ENCODE measurements at places on chromosomes 13 and 19.
A peak's percentile ranks its signal among the peaks of the same experiment; 100 is the strongest.

DNA sequence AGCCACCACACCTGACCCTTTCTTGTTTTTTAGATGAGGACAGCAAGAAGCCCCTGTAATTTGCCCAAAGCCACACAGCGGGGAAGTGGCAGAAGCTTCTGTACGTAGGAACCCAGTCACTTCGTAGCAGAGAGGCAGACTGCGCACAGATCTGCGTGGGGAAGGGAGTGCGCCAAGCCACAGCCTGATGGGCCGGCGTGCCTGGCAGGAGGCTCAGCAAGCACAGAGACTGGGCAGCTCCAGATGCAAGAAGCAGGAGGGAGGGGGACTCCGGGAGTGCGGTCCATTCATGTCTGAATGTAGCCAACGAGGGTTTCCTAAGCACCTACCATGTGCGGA is 347 bp upstream of the TJP3 start:
- no peak for DNase-seq

- DNase-seq: peak; percentile 63
Observed at GRCh38 chr13:77065461-77066147, 38.6 kb upstream of the FBXL3 start.

GRCh38 chr13:49820591-49821215 is 28.2 kb upstream of the KPNA3 start:
- DNase-seq: no peak

- no peak for DNase-seq
Observed at GRCh38 chr13:100506154-100506553, 82.4 kb downstream of the GGACT start.

- DNase-seq: no peak
Observed at GRCh38 chr13:41130356-41130755, 2.2 kb downstream of the KBTBD6 start.

- DNase-seq: no peak
Observed at GRCh38 chr13:77502104-77502720, 33.3 kb upstream of the SCEL start.

DNA sequence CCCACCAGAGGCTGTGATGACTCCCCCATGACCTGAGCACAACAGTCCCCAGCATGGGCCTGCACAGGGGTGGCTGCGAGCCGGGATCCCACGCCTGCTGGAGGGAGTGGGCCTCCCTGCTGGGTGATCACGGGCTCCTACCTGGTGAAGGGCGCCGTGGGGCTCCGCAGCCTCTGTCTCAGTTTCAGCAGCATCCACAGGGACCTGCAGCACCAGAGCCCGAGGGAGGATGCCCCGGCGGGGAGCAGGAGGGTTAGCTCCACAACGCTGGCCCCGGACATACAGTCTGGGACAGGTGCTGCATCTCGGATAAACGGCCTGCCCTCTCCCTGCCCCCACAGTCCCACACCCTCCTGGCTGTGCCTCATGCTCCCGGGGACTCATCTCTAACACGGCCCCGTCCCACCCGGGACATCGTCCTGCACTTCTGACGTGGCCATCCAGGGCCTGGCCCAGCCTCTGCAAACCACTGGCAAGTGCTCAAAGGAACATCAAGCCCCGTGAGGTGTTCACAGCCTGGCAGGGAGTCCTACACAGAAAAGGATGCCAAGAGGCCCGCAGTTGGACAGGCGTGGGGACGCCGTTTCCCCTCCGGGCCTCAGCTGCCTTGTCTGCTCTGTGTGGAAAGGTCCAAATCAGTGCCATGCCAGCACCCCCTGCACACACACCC is 10.5 kb downstream of the PEX11G start:
- DNase-seq: no peak

DNA sequence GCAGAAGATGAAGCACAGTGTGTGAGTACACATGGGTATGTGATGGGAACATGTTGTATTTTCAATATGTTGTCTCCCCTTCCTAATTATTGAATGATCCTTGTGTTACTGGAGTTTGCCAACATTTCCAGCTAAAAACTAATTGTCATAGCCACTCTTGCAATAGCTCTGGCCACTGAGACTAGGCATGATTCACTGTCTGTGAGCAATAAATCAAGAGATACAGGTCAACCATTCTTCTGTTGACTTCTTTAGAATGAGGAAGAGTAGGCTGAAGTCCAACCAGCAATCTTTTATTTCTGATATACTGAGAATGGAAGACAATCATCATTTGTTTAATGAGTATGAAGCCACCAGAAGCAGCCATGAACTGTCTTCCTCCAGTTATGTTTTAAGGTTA is 413.9 kb downstream of the SLITRK5 start:
- DNase-seq: no peak

GRCh38 chr13:69292789-69293425 is 814.7 kb upstream of the ATXN8OS start:
- DNase-seq: no peak

GRCh38 chr13:113141601-113141970 is 16.9 kb upstream of the PROZ start:
- DNase-seq: no peak

DNA sequence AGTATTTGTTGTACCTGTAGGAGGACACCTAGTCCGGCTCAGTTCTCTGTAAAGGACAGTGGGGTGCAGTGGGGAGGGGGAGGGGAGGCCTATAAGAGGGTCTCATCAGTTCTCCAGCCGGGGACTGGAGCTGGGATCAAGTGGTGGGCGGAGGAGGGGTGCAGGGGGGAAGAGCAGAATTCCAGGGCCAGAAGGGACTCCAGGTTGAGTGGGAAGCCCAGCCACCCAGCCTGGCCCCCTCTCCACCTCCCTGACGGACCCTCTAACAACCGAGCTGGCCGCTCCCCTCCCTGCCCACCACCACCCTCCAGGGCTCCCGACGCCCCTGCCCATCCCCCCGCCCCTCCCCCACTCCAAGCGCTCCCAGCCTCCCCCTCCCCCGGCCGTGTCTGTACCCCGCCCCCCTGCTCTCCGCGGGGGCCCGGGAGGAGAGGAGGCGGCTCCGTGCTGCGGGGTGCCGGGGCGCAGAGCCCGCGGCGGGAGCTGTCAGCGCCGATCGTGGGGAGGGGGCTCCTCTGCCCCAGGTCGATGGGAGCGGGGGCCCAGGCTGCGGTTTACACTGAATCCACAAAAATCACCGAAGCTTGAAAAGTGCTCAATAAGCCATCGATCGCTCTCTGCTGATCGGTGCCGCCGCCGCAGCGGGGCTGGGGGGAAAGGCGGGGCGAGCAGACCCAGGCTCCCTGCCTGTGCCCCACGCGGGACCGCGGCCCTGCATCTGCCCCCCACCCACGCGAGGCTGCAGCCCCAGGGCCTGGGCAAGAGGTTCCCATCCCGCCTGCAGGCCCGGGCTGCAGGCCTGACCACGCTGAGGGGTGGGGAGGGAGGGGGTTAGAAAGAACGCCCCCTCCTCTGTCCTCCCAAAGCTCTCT is 34.6 kb upstream of the ONECUT3 start:
- no peak for DNase-seq

GRCh38 chr19:1262623-1263123 is 6.5 kb upstream of the CIRBP start:
- no peak for DNase-seq

DNA sequence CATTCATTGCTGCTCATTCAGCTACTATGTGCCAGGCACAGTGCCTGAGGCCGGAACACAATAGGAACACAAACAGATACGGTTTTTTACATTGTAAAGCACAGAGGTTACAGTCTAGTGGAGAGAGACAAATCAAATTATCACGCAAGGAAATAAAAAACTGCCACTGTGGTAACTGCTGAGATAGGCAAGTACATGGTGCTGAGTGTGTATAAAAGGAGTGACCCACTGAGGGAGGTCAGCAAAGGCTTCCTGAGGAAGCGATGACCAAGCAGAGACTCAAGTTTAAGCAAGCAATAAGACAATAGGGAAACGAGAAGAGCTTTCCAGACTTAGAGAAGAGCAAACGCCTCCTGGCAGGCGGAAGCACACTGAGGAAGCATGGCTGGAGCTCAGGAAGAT is 56.4 kb downstream of the NUFIP1 start:
- DNase-seq: no peak

- no peak for DNase-seq
Observed at GRCh38 chr19:41587101-41587837, 11.3 kb downstream of the CEACAM21 start.

DNA sequence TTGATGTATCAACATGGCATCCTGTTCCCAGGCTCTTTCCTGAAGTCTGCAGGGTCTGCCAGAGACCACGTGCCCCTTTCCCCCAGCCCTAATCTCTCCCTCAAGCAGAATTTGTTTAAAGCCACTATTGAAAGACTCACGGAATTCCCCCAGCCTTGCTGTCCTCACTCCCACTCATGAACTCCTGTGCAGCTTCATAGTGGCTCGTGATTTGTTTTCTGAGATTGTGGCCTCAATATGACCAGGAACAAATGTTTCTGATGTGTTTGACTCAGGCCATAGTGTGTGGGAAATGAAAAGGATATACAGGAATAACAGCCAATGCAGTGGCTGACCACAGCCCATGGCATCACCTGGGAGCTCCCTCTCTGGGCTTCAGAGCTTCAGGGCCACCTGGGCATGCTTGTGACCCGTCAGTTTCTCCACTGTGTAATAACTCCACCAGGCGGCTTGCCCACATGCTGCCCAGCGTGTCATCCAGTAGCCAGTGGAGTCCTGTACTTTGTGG is 8.1 kb upstream of the SERPINE3 start:
- no peak for DNase-seq

DNA sequence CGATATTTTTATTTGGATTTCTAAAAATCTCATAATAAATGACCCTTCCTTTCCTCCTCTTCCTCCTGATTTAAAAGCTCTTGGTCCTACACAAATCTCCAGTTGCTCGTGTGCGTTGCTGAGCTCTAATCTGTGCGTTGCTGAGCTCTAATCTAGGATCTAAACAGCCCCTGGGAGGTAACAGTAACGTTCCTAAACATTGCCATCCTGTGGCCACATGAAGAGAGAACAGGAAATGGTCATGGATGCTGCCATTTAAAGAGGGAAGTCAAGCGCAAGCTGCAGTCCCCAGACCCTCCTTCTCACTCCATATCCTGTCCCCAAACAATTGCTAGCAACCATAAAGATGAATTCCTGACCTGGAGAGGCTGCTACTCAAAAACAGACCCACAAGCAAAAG is 170.8 kb downstream of the NUFIP1 start:
- DNase-seq: no peak

- no peak for DNase-seq
Observed at GRCh38 chr13:73880365-73880764, 253.8 kb downstream of the KLF12 start.

DNA sequence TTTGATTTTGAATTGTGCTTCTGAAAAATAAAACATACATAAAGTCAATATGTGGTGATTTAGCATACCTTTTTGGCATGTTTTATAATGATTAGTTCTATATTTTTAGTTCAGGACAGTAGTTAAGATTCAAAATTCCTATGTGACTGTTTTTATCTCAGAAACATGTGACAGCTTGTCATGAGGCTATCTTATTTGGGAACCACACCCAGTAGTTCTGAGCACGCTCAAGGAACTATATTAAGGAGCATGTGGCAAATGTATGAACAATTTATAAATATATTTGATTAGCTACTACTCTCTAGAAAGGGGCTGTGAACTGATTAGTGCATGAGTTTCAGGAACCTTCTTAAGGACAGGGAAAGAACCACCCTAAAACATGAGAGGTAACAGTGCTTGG is 38.8 kb downstream of the FGF9 start:
- DNase-seq: no peak

- no peak for DNase-seq
Observed at GRCh38 chr13:21889651-21890050, 218.8 kb downstream of the FGF9 start.

DNA sequence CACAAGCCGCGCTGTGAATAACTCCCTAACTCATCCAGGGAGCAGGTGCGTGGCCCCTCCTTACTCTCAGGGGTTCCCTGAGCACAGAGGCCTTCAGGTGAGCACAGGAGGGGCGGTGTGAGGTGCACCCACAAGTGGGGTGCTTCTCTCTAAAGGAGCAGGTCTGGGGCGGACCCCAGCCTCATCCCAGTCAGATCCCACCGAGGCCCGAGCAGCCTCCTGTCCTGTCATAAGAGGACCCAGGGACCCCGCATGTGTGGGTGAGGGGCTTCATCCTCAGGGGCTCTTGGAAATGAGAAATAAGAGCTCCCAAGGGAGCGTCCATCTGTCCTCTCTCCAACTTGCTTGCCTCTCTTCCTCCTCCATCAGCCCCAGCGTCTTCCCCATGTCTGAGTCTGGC is 3.0 kb upstream of the LILRA5 start:
- no peak for DNase-seq

- DNase-seq: no peak
Observed at GRCh38 chr13:46386392-46387063, 524 bp downstream of the RUBCNL start.

DNA sequence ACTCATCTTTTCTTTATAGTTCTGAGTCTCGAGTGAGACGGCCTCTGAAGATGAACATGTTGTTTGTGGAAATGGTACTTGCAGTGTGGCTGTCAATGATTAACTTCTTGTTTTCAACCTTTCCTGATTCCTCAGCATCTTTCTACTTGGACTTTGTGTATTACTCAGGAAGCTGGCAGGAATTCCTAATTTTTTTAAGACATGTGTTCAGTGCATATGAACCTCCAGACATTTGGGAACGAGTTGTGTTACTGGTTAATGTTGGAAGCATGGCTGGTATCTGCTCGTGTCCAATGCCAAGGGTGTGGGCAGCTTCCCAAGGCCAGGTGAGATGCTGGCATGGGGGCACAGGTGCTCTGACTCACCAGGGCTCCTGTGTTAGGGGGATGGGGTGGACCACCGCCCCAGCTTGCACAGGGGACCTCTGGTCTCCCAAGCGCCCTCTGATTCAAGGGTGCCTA is 61.1 kb upstream of the MCF2L start:
- DNase-seq: no peak

DNA sequence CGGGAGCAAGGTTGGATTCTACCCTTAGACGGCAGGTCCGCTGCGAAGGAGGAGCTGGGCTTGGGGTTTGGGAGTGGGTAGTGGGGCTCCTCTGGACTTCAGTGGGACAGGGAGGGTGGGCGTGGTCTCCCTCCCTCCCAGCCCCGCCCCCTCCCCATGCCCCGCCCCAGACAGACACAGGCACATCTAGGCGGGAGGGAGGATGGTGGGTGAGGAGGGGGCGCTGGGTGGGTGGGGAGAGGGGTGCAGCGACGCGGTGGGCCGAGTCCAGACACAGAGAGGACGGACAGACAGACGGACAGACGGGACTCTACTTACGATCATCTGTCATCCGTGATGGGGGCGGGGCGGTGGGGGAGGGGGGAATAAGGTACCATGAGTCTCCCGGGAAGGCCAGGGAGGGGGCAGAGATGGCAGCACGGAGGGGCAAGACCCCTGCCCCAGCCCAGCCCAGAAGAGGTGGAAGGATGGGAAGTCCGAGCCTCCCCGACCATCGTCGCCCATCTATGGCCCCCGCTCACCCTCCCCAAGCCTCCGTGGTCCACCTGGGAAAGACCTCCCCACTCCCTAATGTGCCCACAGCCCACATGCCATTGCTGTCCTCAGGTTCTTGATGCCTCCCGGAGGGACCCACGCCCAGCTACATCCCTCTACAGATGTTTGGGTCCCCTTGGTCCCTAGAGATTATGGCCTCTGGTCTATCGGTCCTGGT is 64.8 kb downstream of the UNC13A start:
- DNase-seq: no peak

Measured in CMK (cell line).